ENCODE measurements at places on chromosomes 7 and 10.

DNA sequence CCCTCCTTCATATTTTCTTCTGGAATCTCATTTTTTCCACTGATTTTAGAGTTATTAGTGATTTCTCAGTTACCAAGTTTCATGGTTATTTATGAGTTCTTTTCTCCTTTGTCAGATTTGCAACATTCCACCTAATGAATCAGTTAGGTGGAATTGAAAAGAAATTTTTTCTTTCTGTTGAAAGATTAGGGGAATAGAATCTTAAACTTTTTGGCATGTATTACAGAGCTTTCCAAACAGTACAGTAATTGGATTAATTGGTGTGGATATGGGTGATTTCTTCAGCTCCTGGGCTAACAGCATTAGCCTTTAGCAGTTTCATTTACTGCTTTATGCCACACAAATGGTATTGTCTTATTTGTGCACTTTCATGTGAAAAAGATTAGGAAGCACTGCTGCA lies 17.0 kb downstream of the STAM start:
- DNase-seq: no peak

GRCh38 chr10:132925071-132925561 lies 17.3 kb downstream of the CFAP46 start:
- DNase-seq: no peak

- DNase-seq: no peak
These were observed 406.5 kb upstream of the SEMA3D start for GRCh38 chr7:85593355-85593754.

GRCh38 chr10:53569455-53569854 lies 796.9 kb upstream of the MBL2 start:
- DNase-seq: no peak

DNA sequence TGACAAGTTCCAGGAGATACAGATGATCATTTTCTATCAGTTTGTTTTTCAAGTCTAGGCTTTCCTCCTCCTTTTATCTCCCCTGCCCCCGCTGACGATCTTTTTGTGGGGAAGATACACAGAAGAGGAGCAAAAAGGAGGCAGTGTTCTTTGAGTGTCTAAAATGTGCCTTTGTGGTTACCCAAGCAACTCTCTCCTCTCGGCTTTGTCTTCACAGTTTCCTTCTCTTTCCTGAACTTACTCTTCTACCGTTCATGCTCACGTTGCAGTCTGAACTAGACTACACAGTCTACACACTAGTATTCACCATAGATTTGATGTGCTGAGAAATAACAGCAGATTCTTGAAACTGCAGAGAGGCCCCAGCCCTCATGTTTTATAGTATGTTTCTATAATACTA lies 23.6 kb downstream of the CEP41 start:
- no peak for DNase-seq

DNA sequence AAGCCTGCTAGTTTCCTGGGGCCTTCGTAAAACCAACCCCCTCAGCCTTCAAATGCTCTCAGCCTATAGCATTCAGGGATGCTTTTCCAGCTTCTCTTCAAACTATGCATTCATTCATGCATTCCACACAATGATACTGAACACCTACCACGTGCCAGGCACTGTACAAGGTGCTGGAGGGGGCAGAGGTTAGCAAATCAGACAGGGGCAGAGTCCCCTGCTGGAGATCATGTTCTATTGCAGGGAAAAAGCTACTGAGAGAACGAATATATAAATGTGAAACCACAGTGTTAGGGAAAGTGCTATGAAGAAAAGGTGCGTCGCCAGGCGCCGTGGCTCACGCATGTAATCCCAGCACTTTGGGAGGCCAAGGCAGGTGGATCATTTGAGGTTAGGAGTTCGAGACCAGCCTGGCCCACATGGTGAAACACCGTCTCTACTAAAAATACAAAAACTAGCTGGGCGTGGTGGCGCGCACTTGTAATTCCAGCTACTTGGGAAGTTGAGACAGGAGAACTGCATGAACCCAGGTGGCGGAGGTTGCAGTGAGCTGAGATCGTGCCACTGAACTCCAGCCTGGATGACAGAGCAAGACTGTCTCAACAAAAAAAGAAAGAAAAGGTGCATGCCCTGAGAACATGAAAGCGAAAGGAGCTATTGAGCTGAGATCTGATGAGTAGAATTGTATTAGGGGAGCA lies 64.6 kb upstream of the CALN1 start:
- no peak for DNase-seq

DNA sequence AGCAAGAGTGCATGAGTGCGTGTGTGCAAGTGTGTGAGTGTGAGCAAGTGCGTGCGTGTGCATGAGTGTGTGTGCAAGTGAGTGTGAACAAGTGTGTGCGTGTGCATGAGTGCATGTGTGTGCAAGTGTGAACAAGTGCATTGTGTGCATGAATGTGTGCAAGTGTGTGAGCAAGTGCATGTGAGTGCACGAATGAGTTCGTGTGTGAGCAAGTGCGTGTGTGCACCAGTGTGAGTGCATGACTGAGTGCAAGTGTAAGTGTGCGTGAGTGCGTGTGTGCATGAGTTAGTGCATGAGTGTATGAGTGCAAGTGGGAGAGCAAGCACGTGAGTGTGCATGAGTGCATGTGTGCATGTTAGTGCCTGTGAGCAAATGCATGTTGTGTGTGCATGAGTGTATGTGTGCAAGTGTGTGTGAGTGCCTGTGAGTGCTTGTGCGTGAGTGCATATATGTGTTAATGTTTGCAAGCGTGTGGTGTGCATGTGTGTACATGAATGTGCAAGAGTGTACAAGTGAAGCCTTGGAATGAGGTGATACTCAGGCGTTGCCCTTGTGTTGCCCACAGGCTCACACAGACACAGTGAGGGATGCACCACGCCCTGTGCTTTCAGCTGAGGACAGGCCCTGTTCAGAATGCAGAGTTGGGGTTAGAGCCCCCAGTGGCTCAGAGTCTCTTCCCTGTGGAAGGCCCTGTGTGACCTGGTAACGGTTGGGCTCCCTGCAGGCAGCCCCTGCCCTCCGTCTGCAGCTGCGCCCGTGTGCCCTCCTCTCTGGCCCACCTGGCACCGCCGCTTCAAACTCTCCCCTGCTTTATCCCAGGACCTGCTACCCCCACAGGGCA lies 97.1 kb downstream of the NKX6-2 start:
- DNase-seq: no peak

DNA sequence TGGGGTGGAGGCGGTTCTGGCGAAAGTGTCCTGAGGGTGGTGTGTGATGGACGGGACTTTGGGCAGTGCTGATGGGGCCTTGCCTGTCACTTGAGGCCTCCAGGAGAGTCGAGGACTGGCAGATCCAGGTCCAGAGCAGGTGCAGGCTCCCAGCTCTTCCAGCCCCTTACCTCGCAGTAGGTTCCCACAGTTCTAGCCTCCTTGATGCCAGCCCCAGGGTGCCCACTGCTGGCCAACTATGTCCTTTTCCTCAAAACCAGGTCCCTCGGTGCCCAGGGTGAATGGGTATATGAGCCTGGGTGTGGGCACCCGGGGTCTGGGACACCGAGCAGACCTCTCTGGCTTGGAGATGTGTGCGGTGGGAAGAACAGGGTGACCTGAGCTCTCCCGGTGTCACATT lies 8.3 kb downstream of the FAM20C start:
- no peak for DNase-seq

DNA sequence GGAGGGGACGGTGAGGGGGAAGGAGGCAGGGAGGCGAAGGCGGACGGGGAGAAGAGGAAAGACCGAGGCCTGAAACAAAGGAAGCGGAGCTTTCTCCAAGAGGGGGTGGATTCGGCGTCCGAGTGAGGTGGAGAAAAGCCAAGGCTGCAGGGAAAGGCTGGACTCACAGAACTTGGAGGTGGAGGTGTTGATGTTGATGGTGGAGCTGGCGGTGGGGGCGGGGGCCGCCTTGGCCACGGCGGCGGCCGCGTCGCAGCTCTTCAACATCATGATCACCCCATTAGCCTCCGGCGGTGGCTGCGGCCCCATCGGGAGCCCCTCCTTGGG lies 578 bp downstream of the CACUL1 start:
- DNase-seq: peak; percentile 60

- DNase-seq: no peak
These were observed 1.8 kb downstream of the GDI2 start for GRCh38 chr10:5811387-5811821.

GRCh38 chr7:2997014-2997413 lies 46.7 kb downstream of the CARD11 start:
- DNase-seq: no peak

DNA sequence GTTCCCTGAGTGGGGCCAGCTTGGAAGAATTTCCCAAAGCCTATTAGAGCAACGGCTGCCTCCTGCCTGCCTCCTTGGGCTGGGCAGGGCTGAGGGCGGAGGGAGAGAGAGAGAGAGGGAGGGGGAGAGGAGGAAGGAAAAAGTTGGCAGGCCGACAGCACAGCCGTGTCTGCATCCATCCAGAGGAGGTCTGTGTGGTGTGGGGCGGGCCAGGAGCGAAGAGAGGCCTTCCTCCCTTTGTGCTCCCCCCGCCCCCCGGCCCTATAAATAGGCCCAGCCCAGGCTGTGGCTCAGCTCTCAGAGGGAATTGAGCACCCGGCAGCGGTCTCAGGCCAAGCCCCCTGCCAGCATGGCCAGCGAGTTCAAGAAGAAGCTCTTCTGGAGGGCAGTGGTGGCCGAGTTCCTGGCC lies at the start of gene AQP1:
Gene AQP1 (plus strand): TSS at position 293 of the 409 bp plus-strand sequence. CDS start 57 bp downstream, at position 350.
- peak; percentile 45 for DNase-seq

DNA sequence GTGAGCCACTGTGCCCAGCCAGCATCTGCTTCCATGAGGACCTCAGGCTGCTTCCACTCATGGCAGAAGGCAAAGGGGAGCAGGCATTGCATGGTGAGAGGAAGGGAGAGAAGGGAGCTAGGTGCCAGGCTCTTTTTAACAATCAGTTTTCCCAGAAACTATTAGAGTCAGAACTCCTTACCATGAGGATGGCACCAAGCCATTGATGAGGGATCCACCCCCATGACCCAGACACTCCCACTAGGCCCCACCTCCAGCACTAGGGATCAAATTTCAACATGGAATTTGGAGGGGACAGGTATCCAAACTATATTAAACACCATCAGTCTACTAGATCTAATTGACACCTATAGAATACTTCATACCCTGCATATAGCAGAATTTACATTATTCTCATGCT lies 14.2 kb upstream of the MCM10 start:
- DNase-seq: no peak

GRCh38 chr7:30468791-30469190 lies 9.8 kb downstream of the NOD1 start:
- peak; percentile 51 for DNase-seq

GRCh38 chr10:114009281-114009996 lies 34.2 kb upstream of the ADRB1 start:
- no peak for DNase-seq

DNA sequence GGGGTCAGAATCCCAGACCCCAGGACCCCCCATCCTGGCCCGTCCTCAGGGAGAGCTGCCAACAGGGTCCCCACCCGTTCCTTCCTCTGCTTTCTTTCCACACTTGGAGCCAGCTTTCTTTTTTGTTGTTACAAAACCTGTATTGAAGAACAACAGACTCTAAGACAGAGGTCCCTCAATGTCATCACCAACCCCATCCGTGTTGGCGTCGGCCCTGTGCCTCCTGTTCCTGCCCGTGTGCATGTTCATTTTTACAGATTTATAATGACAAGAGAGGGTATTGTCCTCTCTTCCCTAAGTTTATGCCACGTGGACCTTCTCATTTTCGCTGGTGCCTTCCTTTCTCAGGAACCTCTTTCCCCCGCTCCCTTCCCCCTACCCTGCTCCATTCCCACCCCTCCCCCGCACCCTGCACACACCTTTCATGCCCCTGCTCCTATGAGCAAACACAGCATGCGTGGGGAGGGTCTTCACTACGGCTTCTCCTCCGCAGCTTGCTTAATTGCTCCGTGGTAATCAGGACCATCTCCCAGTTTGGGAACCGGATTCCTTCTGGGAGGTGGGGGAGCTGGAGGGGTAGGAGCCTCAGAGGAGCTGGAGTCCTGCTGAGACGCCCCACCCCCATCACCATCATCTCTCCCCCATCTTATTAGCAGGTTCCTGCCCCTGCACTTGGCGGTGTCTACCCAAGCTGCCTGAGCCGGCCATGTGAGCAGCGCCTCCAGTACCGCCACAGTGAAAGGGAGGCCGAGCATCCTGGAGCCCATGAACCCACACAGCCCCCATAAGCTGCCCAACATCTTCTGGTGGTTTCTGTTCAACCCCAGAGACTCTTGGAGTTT lies 88.0 kb upstream of the INSIG1 start:
- DNase-seq: no peak

GRCh38 chr7:40506158-40506557 lies 371.4 kb downstream of the SUGCT start:
- DNase-seq: no peak

DNA sequence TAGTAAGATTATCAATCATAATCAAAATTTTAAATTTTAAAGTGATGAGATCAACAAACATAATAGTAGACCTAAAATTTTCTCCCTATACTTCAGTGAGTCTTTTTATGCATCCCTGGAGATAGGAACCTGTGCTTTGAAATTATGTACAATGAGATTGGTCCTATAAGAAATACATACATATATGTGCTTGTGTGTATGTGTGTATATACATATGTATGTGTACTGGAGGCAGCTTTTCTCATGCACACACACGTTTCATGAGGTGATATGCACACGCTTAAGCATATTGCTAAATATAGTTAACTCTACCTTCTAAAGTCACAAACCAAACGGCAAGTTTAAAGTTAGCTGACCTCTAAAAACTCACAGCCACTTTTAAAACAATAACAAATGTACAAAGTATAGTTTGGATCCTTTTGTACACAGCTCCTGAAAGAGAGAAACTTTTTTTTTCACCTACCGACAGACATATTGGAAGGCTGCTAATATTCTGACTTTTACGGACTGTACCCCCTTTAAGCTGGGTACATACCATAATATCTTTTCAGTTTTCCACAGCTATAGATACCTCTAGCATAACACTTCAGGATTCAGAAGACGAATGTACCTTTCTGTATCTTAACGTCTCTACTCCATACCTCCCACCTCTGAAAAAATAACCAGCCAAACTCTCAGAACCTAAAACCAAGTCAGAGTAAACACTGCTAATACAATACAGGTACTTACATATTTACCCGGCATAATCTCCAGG lies 3.3 kb downstream of the ITGB1 start:
- DNase-seq: no peak

- no peak for DNase-seq
These were observed 5.7 kb upstream of the GNAI1 start for GRCh38 chr7:80128918-80129317.

GRCh38 chr10:13347043-13347499 lies 1.0 kb downstream of the SEPHS1 start:
- DNase-seq: no peak

- peak; percentile 78 for DNase-seq
These were observed 836 bp downstream of the KMT2E start for GRCh38 chr7:105014693-105015389.

DNA sequence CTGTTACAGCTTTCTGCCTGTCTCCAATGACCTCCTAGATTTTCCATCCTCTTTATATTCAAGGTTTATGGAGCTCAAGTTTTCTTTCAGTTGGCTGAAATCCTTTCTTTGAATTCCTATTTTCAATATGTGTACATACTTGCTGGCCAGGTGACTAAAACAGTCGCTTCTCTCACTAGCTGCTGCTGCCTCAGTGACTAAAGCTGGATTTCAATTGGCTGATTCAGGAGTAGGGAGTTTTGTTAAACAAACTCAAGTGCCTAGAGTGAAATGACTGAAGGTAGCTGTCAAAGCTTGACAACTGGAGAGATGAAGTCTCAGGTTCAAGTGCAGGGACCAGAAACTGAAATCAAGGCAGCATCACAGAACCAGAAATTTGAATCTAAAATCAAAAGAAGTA lies 6.7 kb upstream of the POLR1F start:
- no peak for DNase-seq

- DNase-seq: no peak
These were observed 356.9 kb upstream of the PRKCQ start for GRCh38 chr10:6936931-6937330.

GRCh38 chr7:45597286-45597984 lies 23.3 kb downstream of the ADCY1 start:
- no peak for DNase-seq

GRCh38 chr7:157394246-157395191 lies 57.7 kb downstream of the DNAJB6 start:
- DNase-seq: peak; percentile 43

All from foreskin fibroblast (primary cell).